ENCODE measurements at places on chromosomes 7 and 10. TPM values are rescaled to one million over a fixed set of nuclear protein-coding genes. Genes with fewer than 3 reads are reported as not detected.

Gene AGR2
- polyA plus RNA-seq: 2.7 TPM

DNA sequence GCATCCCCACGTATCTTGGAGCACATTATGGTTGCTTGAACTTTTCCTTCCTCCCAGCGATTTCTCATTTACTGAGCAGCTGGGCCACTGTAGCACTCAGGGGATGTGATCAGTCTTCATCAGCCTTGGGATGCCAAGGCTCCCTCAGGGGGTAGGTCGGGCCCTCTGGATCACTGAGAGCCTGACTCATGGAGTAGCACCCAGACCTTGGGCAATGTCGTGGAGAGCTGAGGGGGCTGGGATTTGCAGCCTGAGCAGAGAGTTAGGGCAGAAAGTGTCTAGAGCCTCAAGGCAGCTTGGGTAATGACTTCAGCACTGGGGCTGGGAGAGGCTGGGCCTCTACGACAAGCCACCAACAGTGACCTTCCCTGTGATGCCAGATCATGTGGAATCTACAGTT lies 86.5 kb upstream of the CXCL12 start:
- H3K36me3 ChIP-seq: no peaks in the 10 kb centered on the region
- no peak overlapping the region for H3K4me3 ChIP-seq
- no peak for DNase-seq
- no peaks in the 10 kb centered on the region for H3K27me3 ChIP-seq
- peaks cover 3% of the 10 kb centered on the region for H3K4me1 ChIP-seq

DNA sequence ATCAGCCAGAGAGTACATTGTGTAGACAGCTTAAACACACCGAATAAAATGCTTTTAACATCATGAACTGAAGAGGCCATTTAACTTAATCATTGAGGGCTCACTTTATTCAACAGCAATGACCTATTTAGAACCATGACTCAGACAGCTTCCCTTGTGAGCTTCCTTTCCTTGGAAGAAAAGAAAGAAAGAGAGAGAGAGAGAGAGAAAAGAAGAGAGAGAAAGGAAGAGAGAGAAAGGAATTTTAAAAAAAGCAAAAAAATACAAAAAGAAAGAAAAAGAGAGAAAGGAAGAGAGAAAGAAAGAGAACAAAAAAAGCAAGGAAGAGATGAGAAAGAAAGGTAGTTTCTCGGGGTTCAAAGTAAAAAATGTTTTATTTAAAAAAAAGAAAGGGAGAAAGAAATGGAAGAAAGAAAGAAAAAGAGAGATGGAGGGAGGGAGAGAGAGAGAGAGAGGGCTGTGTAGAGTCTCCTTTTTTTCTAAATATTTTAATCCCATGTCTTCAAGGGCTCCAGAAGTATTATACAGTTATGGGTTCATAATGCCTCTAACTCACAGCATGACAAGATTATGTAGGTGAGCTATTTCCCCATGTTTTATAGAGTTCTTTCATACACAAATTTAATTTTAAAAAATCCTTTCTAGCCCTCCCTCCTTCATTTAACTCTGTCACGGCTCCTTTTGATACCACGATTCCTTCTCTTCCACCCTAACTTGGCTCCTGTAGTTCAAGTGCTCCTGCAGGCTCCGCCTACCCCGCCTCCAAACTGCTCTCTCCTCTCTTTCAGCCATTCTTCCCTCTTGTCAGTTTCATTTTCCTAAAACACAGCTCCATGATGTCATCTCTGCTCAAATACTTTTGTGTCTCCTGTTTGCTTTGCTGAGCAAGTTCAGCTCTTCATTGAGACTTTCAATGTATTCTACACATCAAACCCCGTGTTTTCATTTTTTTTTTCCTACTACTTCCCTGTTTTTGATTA lies 85.5 kb downstream of the PRTFDC1 start:
- H3K36me3 ChIP-seq: peaks cover 4% of the 10 kb centered on the region
- H3K4me3 ChIP-seq: peak overlapping the region; percentile 18
- DNase-seq: no peak
- H3K4me1 ChIP-seq: peaks cover 6% of the 10 kb centered on the region

GRCh38 chr10:13885238-13885990 lies 298.6 kb downstream of the PRPF18 start:
- no peaks in the 10 kb centered on the region for H3K36me3 ChIP-seq
- H3K27me3 ChIP-seq: no peaks in the 10 kb centered on the region
- no peak for DNase-seq
- peak overlapping the region; percentile 77 for H3K27ac ChIP-seq
- H3K4me3 ChIP-seq: no peak overlapping the region
- H3K4me1 ChIP-seq: peaks cover 25% of the 10 kb centered on the region

- no peaks in the 10 kb centered on the region for H3K36me3 ChIP-seq
- no peak overlapping the region for H3K27ac ChIP-seq
- H3K27me3 ChIP-seq: no peaks in the 10 kb centered on the region
- no peak overlapping the region for H3K4me3 ChIP-seq
- DNase-seq: no peak
Observed at GRCh38 chr10:8767591-8767990, 713.1 kb downstream of the GATA3 start.

- peaks cover 9% of the 10 kb centered on the region for H3K4me1 ChIP-seq
- no peak overlapping the region for H3K27ac ChIP-seq
- H3K36me3 ChIP-seq: peaks cover 4% of the 10 kb centered on the region
- no peaks in the 10 kb centered on the region for H3K27me3 ChIP-seq
- H3K4me3 ChIP-seq: no peak overlapping the region
Observed at GRCh38 chr10:34131152-34131551, 683.9 kb downstream of the PARD3 start.

DNA sequence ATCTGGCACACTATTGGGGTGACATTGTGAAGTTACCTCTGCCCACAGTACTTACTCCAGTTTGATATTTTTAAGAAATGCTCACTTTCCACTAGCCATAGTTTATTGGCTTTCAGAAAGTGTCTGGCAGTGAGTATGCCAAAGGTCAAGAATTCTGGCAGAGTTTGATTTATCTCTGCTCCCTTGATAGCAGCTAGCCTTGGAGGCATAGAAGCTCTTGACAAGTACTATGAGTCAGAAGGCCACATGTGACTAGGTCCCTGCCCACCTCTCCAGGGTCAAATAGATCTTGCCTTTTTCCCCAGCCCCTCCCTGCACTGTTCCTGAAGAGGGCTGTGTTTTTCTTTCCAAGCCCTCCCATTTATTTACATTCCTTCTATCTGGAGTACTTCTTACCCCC lies 202.2 kb downstream of the AUTS2 start:
- H3K4me1 ChIP-seq: no peaks in the 10 kb centered on the region
- no peaks in the 10 kb centered on the region for H3K27me3 ChIP-seq
- H3K4me3 ChIP-seq: no peak overlapping the region
- no peaks in the 10 kb centered on the region for H3K36me3 ChIP-seq
- no peak overlapping the region for H3K27ac ChIP-seq
- no peak for DNase-seq

GRCh38 chr10:27646194-27646593 lies 99.4 kb downstream of the MKX start:
- H3K36me3 ChIP-seq: no peaks in the 10 kb centered on the region
- no peak for DNase-seq
- H3K4me3 ChIP-seq: no peak overlapping the region
- no peaks in the 10 kb centered on the region for H3K27me3 ChIP-seq

DNA sequence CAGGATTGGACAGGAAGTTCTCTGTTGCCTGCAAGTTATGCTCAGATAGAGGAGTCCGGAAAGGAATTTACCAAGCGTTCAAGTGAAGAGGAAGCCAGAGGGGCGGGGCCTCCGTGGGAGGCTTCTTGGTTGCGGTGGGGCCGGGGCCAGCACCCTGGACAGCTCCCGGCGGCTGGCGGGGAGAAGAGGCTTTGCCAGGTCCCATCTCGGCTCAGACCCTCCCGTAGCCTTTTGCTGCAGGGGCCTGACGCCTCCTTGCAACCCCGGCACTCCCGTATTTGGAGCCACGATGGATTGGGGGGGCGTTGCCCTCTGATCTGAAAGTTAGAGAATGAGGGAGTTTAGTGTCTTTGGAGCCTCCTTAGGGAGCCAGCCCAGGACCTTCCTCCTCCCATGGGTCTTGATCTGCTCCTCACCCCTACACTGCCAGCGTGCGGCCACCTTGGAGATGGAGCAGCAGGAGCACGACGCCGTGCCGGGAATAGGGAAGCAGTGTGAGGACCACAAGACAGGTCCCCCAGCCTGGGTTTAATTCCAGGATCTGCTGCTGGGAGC lies 3.1 kb upstream of the SLC18A3 start:
- no peak for DNase-seq
- H3K36me3 ChIP-seq: no peaks in the 10 kb centered on the region
- peaks cover 69% of the 10 kb centered on the region for H3K27me3 ChIP-seq
- peaks cover 53% of the 10 kb centered on the region for H3K4me1 ChIP-seq

Gene H2BK1
- polyA plus RNA-seq: not detected

DNA sequence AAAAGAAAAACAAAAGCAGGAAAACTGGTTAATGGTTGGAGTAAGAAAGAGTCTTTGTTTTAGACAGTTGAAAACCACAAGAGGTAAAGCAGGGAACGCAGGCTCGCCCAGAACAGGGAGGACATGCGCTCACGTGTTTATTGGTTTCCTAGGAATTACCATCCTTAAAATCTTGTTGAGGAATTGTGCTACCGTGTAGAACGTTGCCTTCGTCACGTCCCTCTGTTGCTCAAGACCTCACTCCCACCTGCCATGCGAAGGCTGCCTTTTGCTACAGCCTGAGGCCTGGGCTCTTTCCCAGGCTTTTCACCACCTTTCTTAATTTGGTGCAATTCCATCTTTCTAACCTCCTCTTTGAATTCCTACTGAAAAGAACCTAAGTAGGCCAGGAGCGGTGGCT lies 61.6 kb upstream of the CAMK1D start:
- H3K36me3 ChIP-seq: no peaks in the 10 kb centered on the region
- no peaks in the 10 kb centered on the region for H3K27me3 ChIP-seq
- no peaks in the 10 kb centered on the region for H3K4me1 ChIP-seq
- H3K4me3 ChIP-seq: no peak overlapping the region
- no peak overlapping the region for H3K27ac ChIP-seq

- no peak overlapping the region for H3K27ac ChIP-seq
- H3K27me3 ChIP-seq: no peaks in the 10 kb centered on the region
- H3K4me3 ChIP-seq: no peak overlapping the region
Observed at GRCh38 chr7:8176370-8177081, 85.4 kb downstream of the ICA1 start.

- peaks cover 6% of the 10 kb centered on the region for H3K4me1 ChIP-seq
- no peak for DNase-seq
- no peak overlapping the region for H3K4me3 ChIP-seq
- no peaks in the 10 kb centered on the region for H3K27me3 ChIP-seq
Observed at GRCh38 chr10:3886191-3886590, 101.2 kb upstream of the KLF6 start.

GRCh38 chr7:110283056-110283455 lies 807.9 kb upstream of the LRRN3 start:
- H3K4me1 ChIP-seq: no peaks in the 10 kb centered on the region
- no peaks in the 10 kb centered on the region for H3K36me3 ChIP-seq
- no peak overlapping the region for H3K4me3 ChIP-seq
- no peak overlapping the region for H3K27ac ChIP-seq
- DNase-seq: no peak
- no peaks in the 10 kb centered on the region for H3K27me3 ChIP-seq

GRCh38 chr7:106054156-106054910 lies 57.8 kb downstream of the SYPL1 start:
- H3K4me1 ChIP-seq: peaks cover 43% of the 10 kb centered on the region
- no peak overlapping the region for H3K27ac ChIP-seq
- DNase-seq: no peak
- no peak overlapping the region for H3K4me3 ChIP-seq
- H3K27me3 ChIP-seq: peaks cover 9% of the 10 kb centered on the region

Gene TMEM213
- 0.77 TPM for polyA plus RNA-seq

GRCh38 chr10:124944982-124945381 lies 3.1 kb downstream of the ZRANB1 start:
- no peak overlapping the region for H3K27ac ChIP-seq
- no peaks in the 10 kb centered on the region for H3K27me3 ChIP-seq
- no peaks in the 10 kb centered on the region for H3K36me3 ChIP-seq
- H3K4me1 ChIP-seq: no peaks in the 10 kb centered on the region
- no peak for DNase-seq

Gene SORBS1
- polyA plus RNA-seq: 97.5 TPM

GRCh38 chr7:6268023-6268900 lies 4.2 kb downstream of the CYTH3 start:
- H3K27me3 ChIP-seq: no peaks in the 10 kb centered on the region
- H3K36me3 ChIP-seq: no peaks in the 10 kb centered on the region
- H3K4me3 ChIP-seq: no peak overlapping the region
- no peak for DNase-seq
- no peak overlapping the region for H3K27ac ChIP-seq
- H3K4me1 ChIP-seq: peaks cover 12% of the 10 kb centered on the region

Gene PHKG1
- polyA plus RNA-seq: 14.4 TPM
